ENCODE measurements at places on chromosomes 5 and 9. TPM values are rescaled to one million over a fixed set of nuclear protein-coding genes. Genes with fewer than 3 reads are reported as not detected.

CCL21 gene
- not detected for total RNA-seq

BHMT gene
- total RNA-seq: not detected

CARD9 gene
- 1.2 TPM for total RNA-seq

DMRT3 gene
- total RNA-seq: not detected

IL5 gene
- not detected for total RNA-seq

GBA2 gene
- total RNA-seq: 36.6 TPM

UGCG gene
- total RNA-seq: 100 TPM

OR1J2 gene
- total RNA-seq: not detected

DMAC1 gene
- total RNA-seq: 20.5 TPM

CNOT6 gene
- total RNA-seq: 57.7 TPM

FAM153A gene
- total RNA-seq: under 0.01 TPM

ATP10B gene
- total RNA-seq: 15.2 TPM

C9orf153 gene
- 0.64 TPM for total RNA-seq

NSMF gene
- total RNA-seq: 18.8 TPM

TLX3 gene
- not detected for total RNA-seq

PMPCA gene
- total RNA-seq: 40.7 TPM

KCTD16 gene
- 0.34 TPM for total RNA-seq

KIF24 gene
- total RNA-seq: 0.43 TPM

PPP2R2B gene
- total RNA-seq: 0.21 TPM

TRPM3 gene
- total RNA-seq: under 0.01 TPM

IFNA21 gene
- not detected for total RNA-seq

PCDHB14 gene
- total RNA-seq: 1.7 TPM

NOXA1 gene
- total RNA-seq: 3.3 TPM

CCL27 gene
- total RNA-seq: 0.34 TPM

PRRX2 gene
- 0.14 TPM for total RNA-seq

SKIC3 gene
- total RNA-seq: 132 TPM

ITK gene
- not detected for total RNA-seq

TCERG1 gene
- 39.3 TPM for total RNA-seq

Measured in nasal cavity respiratory epithelium epithelial cell of viscerocranial mucosa (primary cell).